HTR-8/SVneo (cell line): ENCODE measurements at places on chromosomes 7 and 10.

DNA sequence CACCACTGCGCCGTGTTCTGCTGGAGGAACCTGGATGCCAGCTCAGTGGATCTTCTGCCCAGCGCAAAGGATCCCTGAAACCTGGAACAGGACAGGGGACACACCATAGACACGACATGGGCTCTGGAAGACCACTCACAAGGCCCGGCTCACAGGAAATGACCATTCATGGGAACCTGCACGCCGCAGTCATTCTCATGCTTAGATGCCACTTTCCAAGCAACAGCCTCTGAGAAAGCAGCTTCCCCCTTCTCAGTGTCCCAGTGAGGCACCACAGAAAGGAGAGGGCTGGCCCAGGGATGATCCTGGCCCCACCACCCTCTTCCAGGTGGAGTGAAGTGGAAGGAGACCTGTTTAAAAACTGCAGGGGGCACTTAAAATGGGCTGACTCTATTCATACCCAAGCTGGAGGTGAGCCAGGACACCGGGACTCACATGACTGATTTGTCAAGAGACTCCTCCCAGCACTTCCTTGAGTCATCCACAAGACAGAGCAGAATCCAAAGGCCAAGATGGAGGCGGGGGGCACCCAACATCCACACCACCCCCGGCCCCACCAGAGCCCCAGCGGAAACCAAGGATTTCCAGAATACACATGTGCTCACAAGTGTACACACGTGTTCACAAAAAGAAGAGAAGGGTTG, 11.2 kb downstream of the CTBP2 start:
- DNase-seq = no peak

DNA sequence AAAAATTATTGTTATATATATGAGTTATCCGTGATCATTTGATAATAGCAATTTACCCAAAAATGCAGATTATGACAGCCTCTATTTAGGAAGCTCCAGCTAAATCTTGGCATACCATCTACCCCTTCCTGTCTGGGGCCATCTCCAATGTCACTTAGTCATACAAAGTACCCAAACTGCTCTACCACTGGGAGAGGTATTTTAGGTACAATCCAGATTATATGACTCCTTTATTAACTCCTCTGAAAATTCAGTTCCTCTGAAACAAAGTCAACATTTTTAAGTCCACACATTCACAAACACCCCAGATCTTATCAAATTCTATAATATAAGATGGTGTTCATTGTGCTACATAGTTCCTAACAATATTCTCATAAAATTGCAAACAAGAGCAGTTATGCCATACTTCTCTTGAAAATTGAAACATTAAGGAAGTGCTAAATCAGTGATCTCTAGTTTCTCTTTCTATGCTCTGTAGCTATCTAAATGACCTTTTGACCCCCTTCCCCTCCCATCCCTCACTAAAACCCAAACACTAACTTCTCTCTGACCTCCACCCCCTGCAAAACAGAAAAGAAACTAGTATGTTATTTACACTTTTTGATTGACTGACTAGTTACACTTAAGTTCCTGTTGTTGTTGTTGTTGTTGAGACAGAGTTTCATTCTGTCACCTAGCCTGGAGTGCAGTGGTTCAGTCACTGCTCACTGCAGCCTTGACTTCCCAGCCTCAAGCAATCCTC, 16.4 kb downstream of the HOXA1 start:
- no peak for DNase-seq

- DNase-seq = no peak
Measured at GRCh38 chr10:78860260-78860914, 208.4 kb upstream of the ZMIZ1 start.

DNA sequence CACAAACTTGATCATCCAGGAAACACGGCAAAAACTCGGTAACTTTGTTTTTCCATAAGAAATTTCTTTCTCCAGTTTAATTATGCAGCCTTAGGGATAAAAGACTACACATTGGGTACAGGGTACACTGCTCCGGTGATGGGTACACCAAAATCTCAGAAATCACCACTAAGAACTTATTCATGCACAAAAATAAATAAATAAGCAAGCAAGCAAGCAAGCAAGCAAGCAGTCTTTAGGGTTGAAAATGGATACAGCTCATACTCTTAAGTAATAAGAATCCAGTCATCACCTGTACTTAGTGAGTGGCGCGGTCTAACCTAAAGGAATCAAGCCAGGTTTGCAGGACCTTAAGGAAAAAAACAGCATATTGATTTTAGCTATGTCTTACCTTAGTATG, 30.0 kb downstream of the MCM10 start:
- no peak for DNase-seq

GRCh38 chr10:11189582-11190376, 172.1 kb downstream of the CELF2 start:
- DNase-seq = no peak
